ENCODE measurements at places on chromosomes 11 and 22.

- no peak for DNase-seq
Measured at GRCh38 chr11:111250936-111251335, 5.4 kb downstream of the POU2AF2 start.

DNA sequence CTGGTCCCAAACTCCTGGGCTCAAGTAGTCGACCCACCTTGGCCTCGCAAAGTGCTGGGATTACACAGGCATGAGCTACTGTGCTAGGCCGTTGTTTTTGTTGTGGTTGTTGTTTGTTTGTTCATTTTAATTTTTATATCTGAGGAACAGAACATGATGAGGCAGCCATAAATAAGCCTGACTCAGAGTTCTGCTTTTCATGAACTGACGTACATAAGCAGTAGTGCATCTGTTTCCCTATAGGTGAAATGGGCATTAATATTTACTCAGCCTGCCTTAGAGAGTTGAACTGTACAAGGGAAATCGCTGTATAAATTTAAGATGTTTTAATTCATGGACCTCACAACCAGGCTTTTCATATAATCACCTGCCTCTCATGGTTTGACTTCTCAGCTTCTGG lies 80.5 kb downstream of the PDHX start:
- DNase-seq, result no peak

- no peak for DNase-seq
Measured at GRCh38 chr11:3124821-3125220, 40.3 kb downstream of the OSBPL5 start.

- DNase-seq, result no peak
Measured at GRCh38 chr11:21371044-21371443, 701.7 kb downstream of the NELL1 start.

DNA sequence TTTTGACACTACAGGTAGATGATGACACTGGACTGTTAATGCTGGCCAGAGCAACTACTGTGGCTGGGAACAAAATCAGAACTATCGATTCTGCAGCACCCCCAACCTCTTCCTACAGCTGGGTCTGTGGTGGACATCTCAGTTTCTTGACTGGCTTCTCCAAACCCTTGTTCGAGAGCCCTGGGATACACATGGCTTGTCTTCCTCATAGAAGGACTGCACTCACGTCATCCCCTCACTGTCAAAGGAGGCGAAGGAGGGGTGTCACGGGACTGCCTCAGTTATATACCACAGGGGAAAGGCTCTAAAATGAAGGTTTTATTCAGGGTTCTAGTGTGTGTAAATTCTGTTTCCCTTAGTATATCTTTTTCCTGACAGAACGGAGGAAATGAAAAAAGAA lies 44.9 kb downstream of the PITPNB start:
- no peak for DNase-seq

DNA sequence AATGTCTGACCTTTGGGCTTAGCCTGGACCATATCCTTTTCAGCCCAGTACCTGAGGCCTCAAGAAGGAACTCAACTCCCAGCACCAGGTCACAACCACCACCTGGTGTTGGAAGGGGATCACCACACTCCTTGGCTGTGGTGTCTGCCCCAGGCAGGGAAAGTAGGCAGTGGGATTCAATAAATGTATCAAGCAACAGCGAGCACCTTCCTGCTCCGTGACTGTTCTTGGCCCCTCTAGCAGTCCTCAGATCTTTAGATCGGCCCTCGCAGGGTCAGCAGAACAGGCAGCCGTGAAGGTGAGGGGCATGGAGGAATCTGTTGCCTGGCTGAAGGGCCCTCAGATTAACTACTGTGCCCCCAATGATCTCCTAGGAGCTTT lies 15.9 kb downstream of the ARFGAP2 start:
- DNase-seq, result no peak

- DNase-seq, result no peak
Measured at GRCh38 chr11:78855116-78855515, 280.5 kb upstream of the NARS2 start.

DNA sequence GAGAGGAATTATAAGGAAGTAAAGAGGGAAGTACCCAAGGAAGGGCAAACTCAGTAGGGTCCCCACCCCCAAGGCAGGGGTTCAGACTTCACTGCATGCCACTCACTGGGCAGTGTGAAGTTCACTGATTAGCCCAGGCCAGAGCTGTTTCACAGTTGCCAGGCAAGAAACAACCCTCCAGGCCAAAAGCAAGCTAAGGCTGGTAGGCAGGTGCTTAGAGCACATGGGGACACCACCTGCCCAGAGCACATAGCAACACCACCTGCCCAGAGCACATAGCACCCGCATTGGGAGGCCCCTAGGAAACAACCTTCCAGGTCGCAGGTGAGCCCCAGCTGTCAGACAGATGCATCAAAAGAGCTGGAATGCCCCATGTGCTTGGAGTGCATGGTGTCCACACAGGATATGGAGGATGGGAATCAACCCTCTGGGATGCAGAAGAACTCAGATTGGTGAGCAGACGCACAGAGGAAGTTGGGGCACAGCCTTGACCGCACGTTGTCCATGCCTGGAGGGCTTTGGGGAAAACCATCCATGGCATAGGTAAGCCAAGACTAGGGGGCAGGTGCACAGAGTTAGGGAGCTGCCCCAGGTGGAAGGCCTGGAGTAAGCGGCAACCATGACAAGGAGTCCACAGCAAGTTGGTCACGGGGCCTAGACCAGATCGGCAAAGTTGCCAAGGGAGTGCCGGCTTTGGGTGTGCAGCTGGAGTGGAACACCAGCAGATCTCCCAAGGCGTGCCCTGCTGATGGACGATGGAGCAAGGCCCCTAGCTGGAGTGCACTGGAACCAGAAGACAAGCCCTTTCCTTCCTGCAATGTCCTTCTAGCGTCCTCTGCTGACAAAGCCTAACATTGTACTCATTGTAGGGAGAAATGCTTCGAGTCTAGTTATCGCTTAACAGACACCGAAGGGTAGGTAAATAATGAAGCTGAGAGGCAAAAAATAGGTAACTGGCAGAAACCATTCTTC lies 7.8 kb upstream of the TMEM216 start:
- DNase-seq, result no peak

- DNase-seq, result no peak
Measured at GRCh38 chr11:65584723-65585171, 8.9 kb downstream of the EHBP1L1 start.

GRCh38 chr11:117489999-117490679 lies 162.5 kb downstream of the CEP164 start:
- no peak for DNase-seq

DNA sequence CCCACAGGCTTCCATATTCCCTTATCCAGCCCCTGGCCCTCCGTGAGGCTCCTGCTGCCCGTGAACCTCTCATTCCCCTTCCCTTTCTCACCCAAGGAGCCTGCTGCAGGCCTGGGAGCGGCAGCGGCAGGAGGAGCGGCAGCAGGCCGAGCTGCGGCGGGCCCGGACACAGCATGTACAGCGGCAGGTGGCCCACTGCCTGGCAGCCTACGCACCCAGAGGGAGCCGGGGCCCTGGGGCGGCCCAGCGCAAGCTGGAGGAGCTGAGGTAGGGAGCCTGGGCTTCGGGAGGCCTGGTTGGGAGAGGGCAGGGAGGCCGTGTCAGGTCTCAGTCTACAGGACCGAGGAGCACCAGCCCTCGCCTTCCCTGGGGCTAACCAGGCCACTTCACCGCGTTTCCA lies 8.1 kb upstream of the SART1 start:
- DNase-seq, result no peak

GRCh38 chr22:39651053-39651996 lies 80.8 kb downstream of the CACNA1I start:
- no peak for DNase-seq

- DNase-seq, result peak; percentile 51
Measured at GRCh38 chr11:108117746-108118371, 3.5 kb upstream of the ACAT1 start.

DNA sequence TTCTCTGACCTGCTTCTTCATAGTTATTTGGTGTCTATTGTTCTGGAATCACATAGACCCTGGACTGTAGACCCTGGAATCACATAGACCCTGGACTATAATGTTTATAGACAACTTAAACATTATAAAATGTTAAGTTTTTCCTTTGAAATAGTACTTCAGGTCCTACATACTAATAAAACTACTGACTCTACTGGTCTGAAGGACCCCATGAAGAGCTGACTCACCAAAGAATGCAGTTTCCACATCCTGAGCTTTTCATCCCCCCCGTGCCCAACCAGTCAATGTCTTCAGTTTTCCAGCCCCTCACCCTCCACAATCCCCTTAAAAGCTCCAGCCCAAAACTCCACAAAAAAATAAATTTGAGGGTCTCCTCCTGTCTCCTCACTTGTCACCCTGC lies 6.6 kb upstream of the PLEKHA7 start:
- no peak for DNase-seq

- DNase-seq, result peak; percentile 46
Measured at GRCh38 chr22:45284705-45285262, at the start of gene UPK3A. Gene UPK3A, plus strand, starts transcription at chr22:45284949. Its CDS starts 65 bp downstream, at chr22:45285014.

DNA sequence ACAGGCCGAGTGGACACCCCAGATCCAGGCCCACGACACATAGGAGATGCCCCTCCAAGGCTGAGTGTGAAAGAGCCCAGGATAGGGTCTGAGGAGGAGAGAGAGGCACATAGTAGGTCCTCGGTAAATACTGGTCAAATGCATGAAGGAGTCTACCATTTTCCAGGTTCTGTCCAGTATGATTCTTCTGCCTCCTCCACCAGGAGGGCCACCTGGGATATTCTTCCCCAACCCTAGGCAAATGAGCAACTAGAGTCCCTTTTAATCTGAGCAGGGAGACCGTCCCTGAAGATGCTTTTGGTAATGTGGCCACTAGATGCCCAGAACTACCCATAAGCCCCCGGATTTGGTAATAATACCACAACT lies 6.7 kb downstream of the PDGFB start:
- no peak for DNase-seq

- DNase-seq, result no peak
Measured at GRCh38 chr11:118304227-118304567, 333 bp upstream of the CD3E start.

DNA sequence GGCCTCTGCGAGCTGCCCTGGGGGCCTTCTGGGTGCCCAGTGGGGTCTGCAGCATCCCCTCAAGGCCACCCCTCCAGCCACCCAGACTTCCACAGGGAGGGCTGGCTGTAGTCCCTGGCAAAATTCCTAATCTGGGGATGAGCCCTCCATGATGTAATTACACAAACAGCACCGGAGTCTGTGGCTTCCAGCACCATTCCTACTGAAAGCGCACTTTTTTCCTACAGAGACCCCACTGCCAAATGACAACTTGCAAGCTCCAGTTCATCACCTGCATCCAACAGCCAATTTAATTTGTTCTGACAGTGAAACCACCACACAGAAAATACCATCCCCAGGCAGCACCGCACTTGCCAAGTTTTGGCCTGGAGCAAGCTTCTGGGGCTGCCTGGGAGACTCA lies 70.4 kb downstream of the TRMU start:
- no peak for DNase-seq

GRCh38 chr22:29359469-29359868 lies 28.9 kb downstream of the AP1B1 start:
- no peak for DNase-seq

GRCh38 chr11:70624598-70624993 lies 226.3 kb downstream of the CTTN start:
- DNase-seq, result no peak

DNA sequence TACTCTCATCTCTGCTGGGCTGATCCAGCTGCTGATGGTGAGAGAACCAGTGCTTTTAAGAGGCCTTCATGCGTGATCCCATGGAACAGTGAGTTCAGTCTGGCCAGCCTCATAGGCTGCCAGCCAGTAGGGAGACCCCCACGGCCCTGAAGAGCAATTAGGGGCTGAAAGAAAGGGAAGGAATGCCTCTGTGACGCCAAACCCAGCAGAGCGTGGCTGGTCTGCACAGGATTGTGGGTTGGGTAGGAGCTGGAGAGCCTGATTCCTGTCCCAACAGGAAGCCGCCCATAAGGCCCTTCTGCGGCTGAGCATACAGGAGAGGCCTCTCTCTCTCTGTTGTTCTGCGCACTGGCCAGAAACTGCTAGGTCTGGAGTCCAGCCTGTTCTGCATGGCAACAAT lies 181.5 kb upstream of the E2F8 start:
- DNase-seq, result no peak

DNA sequence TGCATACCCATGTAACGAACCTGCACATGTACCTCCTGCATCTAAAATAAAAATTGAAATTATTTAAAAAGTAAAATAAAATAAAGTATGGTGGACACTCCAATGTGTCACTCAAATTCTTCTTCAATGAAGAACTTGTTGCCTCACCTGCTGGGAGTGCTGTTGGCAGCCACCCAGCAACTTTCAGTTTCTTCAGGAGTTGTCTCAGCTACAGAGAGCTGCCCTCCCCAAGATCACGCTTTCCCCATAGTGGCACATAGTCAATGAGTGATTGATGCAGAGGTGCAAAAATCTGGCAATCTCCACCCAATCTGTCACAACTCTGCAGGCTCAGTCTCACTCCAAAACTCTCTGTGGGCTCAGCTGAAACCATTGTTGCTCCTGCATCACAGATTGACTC lies 92.3 kb upstream of the C11orf87 start:
- no peak for DNase-seq

GRCh38 chr11:40162901-40163883 lies 1296.3 kb downstream of the LRRC4C start:
- DNase-seq, result no peak

GRCh38 chr11:64865286-64866172 lies 12.9 kb downstream of the EHD1 start:
- no peak for DNase-seq

GRCh38 chr22:47236161-47236560 lies 473.7 kb downstream of the TBC1D22A start:
- DNase-seq, result no peak

- no peak for DNase-seq
Measured at GRCh38 chr22:45996241-45997076, 19.5 kb upstream of the WNT7B start.

GRCh38 chr11:67468759-67469507 lies at the start of gene TMEM134:
Gene TMEM134, minus strand, starts transcription at chr11:67469251. Its CDS starts 59 bp downstream, at chr11:67469192.
- DNase-seq, result peak; percentile 90

DNA sequence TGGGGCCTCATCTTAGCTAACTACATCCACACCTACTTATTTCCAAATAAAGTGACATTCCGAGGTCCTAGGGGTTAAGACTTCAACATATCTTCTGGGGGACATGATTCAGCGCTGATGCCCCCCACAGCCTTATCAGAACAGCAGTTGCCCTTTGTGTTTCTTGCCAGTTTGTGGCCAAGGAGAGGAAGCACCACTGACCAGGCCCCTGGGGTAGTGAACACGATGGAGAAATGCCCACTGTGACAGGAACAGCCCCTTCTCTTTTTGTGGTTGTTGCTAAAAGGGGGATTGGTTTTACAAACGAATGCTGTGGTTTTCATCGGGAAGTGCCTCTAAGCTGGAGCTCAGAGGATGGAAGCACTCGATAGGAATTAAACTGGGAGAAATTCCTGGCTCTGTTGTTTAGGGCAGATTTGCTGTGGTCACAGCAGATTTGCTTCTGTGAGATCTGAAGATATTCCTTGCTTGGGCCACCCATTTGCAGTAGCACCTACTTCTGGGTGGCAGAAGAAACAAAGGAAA lies 88.8 kb downstream of the ABTB2 start:
- DNase-seq, result no peak

DNA sequence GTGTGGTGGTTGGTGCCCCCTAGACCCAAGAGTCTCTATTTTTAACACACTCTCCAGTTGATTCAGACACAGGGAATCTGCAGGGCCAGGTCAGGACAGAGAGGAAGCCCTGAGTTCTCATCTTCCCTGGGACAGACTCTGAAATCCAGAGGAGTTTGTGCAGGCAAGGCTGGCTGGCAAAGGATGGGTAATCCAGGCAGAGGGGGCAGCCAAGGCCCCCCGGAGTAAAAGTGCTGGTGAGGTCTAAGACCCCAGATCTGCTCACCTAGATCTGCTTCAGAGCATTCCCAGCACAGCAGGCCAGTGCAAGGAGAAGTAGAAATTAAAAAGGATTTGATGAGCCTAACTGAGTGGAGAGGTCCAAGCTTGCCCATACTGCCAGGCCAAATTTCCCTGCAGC lies 40.6 kb upstream of the MN1 start:
- no peak for DNase-seq

All from CD4-positive, alpha-beta T cell (primary cell).